ENCODE measurements at places on chromosomes 5 and 9.
A peak's percentile ranks its signal among the peaks of the same experiment; 100 is the strongest.

- DNase-seq: no peak
Measured at GRCh38 chr5:67813877-67814539, 401.5 kb upstream of the PIK3R1 start.

- DNase-seq: no peak
Measured at GRCh38 chr5:40258222-40258621, 421.5 kb upstream of the PTGER4 start.

DNA sequence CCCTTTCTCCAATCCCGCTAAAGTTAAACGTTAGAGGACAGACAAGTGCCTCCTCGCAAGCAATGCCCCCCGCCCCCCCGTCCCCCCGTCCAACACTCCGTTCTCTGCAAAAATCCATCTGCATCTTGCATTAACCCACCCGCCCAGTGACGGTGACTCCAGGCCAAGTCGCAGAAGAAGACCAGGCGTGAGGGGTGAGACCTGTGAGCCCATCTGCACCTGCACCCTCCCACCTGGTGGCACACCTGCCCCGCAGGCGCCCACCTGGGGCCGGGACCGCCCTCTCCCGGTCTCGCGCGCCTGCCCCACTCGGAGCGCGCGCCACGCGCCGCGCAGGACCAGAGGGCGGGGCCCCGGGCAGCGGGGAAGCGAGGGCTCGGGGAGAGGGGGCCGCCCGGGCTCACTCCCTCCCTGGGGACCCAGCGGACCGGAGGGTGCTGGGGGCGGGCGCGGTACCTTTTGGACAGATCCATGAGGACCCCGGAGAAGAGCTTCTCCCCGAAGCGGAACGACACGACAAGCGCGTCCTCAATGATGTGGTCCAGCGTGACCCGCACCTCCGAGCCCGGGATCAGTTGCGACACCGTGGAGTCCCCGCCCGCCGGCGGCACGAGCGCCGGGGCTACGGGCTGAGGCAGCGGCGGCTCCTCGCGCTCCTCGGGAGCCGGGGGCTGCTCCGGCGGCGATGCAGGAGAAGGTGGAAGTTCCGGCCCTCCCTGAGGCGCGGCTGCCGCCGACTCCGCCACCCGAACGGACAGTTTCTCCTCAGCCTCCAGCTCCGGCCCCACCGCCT lies 705 bp downstream of the PWWP2A start:
- peak; percentile 4 for DNase-seq

- no peak for DNase-seq
Measured at GRCh38 chr9:135766251-135766650, 64.3 kb downstream of the KCNT1 start.

DNA sequence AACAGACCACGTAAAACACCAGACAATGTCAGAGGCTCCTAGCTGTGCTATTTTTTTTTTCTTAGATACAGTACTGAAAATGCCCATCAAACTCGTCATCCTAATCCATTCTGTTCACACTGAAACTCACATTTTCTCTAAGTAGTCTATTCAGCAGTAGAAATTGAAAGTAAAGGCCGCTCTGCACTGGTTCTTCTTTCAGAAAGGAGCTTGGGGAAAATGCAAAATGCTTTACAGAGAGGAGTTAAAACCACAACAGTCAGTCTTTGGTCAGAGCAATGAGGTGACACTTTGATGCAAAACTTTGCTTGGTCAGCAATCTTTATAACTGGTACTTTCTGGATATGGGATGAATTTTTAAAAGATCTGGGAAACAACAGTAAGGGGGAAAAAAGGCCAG lies 43.8 kb upstream of the SUSD1 start:
- no peak for DNase-seq

GRCh38 chr5:142863856-142864255 lies 93.7 kb downstream of the ARHGAP26 start:
- no peak for DNase-seq
